ENCODE measurements at places on chromosomes 7 and 10.

DNA sequence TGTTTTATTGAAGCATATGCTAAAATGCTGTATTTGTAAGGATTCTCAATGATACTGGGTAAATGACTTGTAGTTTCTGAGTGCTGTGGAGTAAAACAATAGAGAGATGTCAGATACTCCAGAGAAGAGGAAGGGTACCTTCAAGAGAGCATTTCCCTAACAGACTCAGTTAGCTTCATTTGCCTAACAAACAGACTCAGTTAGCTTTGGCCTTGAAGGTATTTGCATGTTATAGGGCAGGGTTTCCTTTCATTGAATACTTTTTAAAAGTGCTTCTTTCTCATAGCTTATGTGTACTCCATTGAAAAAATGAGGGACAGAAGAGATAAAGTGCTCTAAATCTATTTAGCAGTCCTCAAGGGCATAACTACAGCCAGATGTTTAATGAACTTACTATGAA is 101.8 kb downstream of the CHN2 start:
- no peak for DNase-seq

GRCh38 chr7:144862612-144863319 is 26.9 kb upstream of the TPK1 start:
- no peak for DNase-seq

DNA sequence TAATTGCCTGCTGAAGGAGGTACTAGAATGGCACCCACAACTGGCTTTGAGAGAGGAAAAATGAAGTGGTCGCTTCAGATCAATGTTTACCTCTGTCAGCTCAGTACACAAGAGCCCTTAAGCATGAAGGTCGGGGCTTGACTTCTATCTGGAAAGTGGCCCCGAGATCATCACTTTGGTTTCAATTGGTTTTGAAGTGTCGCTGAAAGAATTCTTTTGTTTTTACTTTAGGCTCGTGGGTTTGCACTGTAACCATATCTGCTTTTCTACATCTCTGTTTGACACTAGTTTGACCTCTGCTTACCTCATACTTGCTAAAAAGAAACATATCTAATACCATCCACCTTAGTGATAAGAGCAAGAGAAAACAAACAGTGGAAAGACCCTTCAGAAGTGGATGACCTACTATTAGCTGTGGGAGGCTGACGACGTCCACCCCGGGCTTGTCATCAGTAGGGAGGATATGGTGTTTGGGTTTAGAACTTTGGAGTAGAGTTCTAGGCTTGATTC is 361.8 kb downstream of the GATA3 start:
- DNase-seq, result no peak

DNA sequence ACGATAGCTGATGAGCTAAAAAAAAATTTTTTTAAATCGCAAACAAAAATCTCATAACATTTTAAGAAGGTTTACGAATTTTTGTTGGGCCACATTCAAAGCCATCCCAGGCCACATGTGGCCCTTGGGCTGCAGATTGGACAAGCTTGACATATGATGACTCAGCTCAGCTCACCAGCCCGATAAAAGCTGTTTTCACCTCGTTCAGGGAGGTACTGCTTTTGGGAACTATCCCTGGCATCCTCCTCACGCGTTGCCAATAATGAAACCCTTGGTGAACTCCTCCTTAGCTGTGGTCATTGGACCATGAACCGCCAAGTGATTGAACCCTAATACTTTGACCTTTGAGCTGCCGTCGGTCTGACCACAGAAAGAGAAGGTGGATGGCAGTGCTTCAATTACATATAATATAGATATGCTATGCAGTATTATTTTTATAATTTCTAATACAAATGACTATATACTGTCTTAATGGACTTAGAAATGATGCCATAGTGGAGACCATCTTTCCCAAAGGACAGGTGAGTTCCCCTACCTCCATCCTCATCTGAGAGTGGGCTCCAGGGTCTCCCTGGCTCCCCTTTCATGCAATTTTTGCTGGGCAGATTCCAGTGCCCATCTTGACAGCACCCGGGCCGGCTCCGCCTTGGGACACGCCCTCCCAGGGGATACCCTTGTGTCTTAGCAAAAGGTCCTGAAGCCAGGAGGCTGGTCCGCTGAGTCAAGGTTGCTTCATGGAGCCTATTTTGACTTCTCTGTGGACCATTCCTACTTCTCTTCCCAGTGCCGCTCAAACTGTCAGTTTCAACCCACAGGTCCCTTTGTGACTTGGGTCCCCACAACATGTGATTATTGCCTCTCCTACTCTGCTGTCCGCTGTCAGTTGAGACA is 707.2 kb downstream of the PARD3 start:
- no peak for DNase-seq

DNA sequence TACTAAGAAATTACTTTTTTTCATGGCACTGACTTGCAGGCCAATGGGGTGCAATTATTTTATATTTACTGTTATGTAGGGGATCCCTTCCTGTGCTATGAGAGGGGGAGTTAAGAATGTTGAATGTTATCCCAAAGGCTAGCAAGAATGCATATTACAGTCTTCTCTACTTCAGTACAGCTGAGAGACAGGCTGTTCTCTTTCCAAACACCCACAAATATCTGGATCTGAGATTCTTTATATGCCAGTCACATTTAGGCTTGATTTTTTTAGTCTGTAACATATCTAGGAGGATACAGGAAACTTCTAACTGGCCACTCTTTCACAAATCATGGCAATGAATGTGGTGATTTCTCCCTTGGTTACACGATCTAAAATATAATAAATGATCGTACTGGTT is 266.4 kb upstream of the FZD8 start:
- DNase-seq, result no peak

- DNase-seq, result no peak
These were observed 29.8 kb downstream of the NDUFB2 start for GRCh38 chr7:140726281-140726680.

GRCh38 chr7:135492151-135492550 is 17.8 kb downstream of the CNOT4 start:
- no peak for DNase-seq

DNA sequence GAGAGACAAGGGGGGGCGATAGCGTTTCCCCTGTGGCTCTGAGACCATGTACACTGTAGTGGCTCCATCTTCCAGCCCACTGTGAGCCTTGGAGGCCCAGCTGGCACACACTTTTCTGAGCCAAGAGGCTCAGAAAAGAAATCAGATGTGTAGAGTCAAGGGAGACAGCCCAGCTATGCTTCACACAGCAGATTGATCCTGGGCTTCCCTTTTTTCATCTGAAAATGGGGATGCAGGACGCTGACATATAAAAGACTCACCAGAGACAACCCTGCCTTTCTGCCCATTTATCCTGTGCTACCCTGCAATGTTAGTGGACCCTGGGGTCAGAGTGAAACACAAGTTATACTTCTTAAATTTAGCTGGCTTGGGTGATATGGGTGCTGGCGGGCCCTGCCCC is 14.3 kb downstream of the TMEM273 start:
- no peak for DNase-seq

DNA sequence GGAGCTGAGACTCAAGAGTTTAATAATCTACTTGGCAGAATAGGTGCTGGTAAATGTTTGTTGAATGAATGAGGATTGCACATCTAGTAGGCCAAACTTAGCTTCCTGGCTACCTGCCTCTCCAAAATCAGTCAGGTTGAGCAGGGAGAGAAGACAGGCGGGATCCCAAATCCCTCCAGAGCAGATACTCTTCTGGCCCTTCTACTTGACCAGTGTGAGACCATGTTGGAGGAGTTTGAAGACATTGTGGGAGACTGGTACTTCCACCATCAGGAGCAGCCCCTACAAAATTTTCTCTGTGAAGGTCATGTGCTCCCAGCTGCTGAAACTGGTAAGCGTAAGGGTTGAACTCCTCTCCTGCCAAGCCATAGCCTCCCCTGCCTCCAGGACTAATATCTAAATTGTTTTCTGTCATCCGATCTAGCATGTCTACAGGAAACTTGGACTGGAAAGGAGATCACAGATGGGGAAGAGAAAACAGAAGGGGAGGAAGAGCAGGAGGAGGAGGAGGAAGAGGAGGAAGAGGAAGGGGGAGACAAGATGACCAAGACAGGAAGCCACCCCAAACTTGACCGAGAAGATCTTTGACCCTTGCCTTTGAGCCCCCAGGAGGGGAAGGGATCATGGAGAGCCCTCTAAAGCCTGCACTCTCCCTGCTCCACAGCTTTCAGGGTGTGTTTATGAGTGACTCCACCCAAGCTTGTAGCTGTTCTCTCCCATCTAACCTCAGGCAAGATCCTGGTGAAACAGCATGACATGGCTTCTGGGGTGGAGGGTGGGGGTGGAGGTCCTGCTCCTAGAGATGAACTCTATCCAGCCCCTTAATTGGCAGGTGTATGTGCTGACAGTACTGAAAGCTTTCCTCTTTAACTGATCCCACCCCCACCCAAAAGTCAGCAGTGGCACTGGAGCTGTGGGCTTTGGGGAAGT is 2.2 kb upstream of the MBLAC1 start:
- DNase-seq, result no peak

DNA sequence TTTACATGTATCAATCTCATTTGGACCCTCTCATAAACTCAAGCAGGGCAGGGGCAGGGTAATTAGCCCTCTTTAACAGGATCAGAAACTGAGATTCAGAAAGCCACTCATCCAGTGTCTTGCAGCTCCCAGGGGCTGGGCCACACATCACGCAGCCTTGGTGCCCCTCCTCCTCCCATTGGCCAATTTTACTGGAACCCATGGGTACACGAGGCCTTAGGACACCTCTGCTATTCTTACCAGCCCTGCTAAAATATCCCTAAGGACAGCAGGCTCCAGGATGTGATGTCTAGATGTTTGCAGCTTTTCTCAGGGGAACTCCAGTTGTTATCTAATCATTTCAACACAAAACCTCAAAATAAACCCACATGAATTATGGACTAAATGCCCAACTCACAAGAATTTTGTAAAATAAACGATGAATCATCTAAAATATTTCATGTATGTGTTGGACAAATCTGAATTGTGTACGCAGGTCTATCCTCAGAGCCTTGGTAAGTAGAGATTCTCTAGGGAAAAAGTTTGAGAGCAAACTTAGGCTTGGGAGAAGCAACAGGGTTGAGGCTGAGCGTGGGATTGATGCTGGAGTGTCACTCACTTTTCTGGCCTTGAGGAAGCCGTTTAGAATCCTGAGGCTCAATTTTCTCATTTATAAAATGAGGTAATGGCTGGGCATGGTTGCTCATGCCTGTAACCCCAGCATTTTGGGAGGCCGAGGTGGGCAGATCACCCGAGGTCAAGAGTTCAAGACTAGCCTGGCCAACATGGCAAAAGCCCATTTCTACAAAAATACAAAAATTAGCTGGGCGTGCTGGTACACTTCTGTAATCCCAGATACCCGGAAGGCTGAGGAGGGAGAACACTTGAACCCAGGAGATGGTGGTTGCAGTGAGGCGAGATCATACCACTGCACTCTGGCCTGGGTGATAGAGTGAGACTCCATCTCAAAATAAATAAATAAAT is 69.7 kb upstream of the TNS3 start:
- DNase-seq, result no peak

GRCh38 chr7:144036302-144036885 is 12.4 kb upstream of the OR2A5 start:
- DNase-seq, result no peak

DNA sequence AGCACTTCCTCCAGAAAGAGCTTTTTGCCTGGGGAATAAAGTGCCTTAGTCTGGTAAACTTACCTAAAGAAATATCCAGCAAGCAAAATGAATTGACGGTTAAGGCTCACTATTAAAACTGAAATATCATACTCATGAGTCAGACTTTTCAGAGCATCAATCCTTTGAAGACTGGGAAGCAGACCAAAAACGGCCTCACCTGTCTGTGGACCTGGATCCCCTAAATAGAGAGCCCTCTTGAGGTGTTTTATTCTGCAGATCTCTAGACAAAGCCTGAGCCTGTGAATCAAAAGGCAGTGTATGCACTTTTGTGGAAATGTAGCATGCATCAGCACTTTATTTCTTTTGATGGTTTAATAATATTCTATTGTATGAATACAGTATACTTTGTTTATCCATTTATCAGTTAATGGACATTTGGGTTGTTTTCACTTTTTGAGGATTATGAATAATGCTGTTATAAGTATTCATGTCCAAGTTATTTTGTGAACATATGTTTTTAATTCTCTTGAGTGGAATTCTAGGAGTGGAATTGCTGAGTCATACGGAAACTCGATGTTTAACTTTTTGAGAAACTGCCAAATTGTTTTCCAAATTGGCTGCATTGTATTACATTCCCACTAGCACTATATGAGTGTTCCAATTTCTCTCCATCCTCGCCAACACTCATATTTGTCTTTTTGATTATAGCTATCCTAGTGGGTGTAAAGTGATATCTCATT is 449.0 kb upstream of the IGFBP3 start:
- no peak for DNase-seq

DNA sequence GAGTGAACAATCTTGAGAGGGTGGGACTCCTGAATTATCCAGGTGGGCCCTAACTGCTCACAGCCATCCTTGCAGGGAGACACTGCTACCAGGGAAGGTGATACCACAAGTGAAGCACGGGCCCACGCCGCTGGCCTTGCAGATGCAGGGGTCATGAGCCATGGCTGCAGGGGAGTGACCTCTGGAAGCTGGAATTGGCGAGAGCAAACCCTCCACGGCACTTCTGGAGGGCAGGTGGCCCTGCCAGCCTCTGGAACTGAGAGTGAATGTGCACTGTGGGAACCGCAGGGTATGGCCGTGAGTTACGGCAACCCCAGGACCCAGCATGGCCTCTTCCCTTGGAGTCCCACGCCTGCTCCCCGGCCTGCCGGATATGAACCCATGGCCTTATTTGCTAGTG is 37.5 kb downstream of the STK32C start:
- DNase-seq, result no peak

DNA sequence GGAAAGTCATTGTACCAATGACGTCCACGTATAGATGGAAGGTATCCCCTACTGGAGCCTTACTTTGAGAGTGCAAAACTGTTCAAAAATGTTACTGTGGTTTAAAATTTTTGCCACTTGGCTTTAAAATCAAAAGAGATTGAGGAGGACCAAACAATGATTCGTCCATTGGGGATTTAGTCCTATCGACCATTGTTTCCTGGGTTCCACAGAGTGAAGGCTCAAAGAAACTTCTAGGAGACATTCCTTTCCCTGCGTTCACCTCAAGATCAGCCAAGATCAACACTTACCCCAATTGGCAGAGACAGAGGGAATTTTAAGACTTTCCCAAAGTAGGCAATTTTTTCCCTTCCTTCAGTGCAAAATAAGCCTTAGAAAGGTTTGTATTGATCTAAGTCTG is 152.3 kb downstream of the NEBL start:
- no peak for DNase-seq

DNA sequence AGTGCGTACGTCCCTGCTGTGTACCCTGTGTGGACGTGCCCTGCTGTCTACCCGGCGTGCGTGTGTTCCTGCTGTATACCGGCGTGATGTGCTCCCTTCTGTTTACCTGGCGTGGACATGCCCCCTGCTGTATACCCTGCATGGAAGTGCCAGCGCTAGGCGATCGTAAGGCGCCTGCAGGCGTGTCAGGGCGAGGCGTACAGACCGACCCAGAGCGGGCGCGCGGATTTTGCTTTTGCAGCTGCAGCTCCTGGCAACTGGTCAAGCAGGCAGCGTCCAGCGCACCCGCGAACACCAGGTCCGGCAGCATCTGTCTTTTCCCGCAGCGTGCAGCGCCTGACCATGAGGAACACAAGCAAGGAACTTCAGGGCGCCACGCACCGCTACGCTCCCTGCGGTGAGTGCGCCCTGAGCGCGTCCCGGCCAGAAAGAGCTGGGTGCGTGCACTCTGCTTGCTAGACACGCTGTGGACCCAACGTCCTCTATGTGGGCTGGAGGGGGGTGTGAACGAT is 680 bp downstream of the C7orf57 start:
- no peak for DNase-seq

GRCh38 chr7:40979296-40979695 is 723.6 kb downstream of the INHBA start:
- no peak for DNase-seq

- no peak for DNase-seq
These were observed 189.2 kb downstream of the SEMA3D start for GRCh38 chr7:84997626-84998025.

GRCh38 chr7:158945519-158945918 is 89.2 kb downstream of the DYNC2I1 start:
- no peak for DNase-seq
